Heart left ventricle (tissue), 16 donors: ENCODE measurements at places on chromosomes 6 and 20. TPM values are rescaled to one million over a fixed set of nuclear protein-coding genes. Genes with fewer than 3 reads are reported as not detected.

DNA sequence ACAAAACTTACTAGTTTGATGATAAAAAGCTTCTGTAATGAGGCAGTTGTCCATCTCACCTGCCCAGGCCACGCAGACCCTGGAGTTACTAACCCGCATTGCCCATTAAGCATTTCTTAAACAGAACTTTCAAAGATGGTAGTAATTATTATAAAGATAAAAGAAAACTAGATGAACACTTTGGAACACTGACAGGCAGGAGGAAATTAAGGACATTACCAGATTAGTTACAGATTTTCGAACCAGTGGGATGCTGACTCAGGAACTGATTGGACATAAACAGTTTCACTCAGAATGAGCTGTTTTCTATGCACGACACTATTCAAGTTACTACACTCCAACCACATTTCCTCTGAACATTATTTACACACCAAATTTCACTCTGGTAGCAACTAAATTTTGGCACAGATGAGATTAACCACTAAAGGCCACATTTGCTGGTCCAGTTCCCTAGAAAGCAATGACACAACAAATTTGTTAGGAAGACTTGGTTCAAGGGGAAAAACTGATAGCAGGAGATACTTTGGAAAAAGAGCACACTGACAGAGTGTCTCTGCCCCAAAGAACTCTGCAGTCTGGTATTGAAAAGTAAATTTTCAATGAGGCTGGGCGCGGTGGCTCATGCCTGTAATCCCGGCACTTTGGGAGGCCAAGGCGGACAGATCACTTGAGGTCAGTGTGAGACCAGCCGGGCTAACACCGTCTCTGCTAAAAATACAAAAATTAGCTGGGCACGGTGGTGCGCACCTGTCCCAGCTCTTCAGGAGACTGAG, 3.0 kb downstream of the ROMO1 start:
- DNase-seq, result no peak

SLC18B1 gene
- 3.1 TPM for polyA plus RNA-seq

DNA sequence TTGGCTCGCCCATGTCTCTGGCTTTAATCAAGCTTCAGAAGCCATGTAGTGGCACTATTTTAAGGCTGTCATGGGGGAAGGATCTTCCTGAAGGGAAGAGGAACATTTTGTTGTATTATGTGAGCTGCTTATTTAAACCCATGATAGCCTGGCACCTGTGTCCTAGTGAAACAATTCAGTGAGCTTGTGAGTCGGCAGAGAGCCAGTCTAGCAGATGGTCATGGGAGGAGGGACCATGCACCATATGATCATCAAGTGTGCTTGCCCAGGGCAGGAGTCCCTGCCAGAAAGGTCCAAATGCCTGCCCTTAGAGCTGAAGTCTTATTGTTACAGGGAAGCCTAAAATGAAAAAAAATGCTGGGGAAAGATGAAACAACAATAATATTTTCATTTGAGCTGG, 132.9 kb downstream of the PRDM13 start:
- DNase-seq, result no peak

- DNase-seq, result no peak
Measured at GRCh38 chr20:17807651-17808050, 107.9 kb downstream of the BANF2 start.

- DNase-seq, result no peak
Measured at GRCh38 chr6:23692184-23692583, 433.8 kb upstream of the NRSN1 start.

- no peak for DNase-seq
Measured at GRCh38 chr6:148240461-148240840, 102.2 kb upstream of the SASH1 start.

- DNase-seq, result no peak
Measured at GRCh38 chr6:15921243-15921642, 207.6 kb upstream of the MYLIP start.

PLCB4 gene
- polyA plus RNA-seq, result 8.4 TPM

FANCE gene
- polyA plus RNA-seq, result 1.3 TPM

LBP gene
- not detected for polyA plus RNA-seq

GRCh38 chr6:10400330-10400729, 14.5 kb downstream of the TFAP2A start:
- DNase-seq, result no peak

PSORS1C2 gene
- polyA plus RNA-seq, result not detected

- DNase-seq, result no peak
Measured at GRCh38 chr6:135920689-135921088, 69.2 kb downstream of the PDE7B start.

TREM2 gene
- 1.2 TPM for polyA plus RNA-seq

DNA sequence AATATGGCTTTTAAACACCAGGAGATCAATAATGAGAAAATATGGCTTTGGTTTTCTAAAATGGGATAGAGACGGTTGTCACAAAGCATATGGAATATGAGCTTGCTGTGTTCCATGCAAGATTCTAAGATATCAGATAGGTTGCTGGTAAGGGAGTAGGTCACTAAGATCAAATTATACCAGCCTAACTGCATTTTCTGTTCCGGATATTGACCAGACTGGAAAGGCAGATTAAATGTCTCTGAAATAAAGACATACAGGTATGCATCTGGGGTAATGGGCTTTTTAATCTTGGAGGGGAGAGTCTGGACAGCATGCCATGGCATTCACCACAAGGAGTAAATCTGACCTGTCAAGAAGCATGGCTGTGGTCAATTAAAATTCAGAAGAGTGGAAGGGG, 35.2 kb upstream of the ADIG start:
- DNase-seq, result no peak

NQO2 gene
- 40.8 TPM for polyA plus RNA-seq

DNA sequence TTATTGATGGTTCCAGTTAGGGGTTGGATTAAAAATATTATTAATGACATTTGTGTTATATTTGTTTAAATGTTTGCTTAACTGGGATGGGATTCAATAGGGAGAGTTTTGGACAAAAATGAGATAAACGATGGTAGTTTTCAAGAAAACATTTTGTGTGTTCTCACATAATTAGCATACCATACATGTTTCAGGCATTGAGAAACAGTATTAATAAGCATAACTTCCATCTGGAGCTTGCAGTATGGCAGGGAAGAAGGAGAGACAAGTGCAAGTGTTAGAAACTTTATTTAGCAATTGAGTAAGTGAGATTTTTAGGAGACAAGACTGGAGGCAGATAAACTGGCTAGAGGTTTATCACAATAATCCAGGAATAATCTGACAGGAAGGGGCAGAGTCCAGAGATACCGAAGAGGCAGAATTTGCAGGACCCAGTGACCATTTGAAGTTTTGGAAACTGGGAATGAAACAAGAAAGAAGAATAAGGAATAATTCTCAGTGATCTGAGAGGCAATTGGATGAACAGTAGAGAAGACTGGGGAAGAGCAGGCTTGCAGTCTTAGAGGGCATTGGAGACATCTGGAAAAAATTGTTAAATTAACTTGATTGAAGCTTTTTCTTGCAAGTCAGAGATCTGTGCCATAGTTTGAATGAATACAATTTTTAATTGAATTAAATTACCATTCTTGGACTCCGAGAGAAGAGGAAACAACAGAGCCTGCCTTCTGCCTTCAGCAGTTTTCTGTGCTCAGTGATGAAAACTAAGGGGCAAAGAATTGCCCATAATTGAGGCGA, 73.0 kb upstream of the PTCHD4 start:
- no peak for DNase-seq

- no peak for DNase-seq
Measured at GRCh38 chr6:1865585-1865984, 255.9 kb downstream of the FOXC1 start.

DNA sequence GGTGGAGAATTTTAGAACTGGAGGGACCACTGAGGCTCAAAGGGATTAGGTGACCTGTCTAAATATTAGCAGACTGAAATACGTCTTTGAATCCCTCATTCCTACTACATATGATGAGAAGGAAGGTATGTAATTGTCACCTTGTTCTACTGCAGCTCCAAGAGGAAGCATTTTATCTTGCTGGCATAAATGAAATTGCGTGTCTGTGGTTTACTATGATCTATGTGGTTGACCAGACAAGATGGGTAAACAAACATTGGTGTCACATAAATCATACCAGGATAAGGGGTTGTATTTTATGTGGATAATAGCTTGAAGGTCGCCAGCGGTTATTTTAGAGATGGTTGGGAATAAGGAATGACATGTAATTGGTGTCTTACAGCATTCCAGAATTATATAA, 78.2 kb downstream of the LAMA4 start:
- no peak for DNase-seq

GRCh38 chr20:21902391-21902790, 196.9 kb downstream of the PAX1 start:
- DNase-seq, result no peak

MAP1LC3A gene
- polyA plus RNA-seq, result 145 TPM

DNA sequence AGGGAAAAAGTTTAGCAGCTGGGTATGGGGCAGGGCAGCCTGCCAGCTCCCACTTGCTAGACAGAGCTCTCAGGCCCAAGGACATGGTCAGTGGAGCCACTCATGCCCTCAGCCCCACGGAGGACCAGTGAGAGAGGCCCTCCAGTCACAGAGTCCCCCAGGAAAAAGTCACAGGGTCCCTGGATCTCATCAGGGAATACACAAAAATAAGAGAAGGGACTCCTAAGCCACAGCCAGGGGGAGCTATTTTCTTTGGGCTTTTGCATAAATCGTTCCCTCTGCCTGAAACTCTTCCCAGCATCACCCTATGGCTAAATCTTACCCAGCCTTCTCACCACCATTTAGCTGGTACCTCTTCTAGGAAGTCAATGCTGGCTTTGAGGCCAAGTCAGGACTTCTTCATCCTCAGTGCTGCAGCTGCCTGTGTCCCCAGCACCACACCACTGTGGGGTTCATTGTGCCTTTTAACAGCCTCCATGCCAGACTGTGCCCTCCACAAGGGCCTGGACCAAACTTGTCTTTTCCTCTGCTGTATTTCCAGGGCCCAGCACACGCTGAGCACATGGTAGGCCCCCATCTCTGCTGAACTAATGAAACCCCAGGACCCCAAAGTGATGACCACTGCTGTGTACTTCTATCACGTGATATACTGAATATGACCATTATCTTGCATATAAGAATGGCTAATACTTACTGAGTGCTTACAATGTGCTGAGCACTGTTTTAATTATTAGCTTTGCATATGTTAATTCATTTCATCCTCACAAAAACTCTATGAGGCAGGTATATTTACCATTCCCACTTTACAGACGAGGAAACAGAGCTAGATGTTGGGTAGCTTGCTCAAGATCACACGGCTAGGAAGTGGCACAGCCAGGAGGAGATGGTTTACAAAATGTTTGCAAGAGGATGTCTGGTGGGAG, 2.0 kb downstream of the ZNF335 start:
- DNase-seq, result no peak

L3MBTL1 gene
- polyA plus RNA-seq, result 1.3 TPM

TGM2 gene
- 211 TPM for polyA plus RNA-seq

CALHM4 gene
- 0.10 TPM for polyA plus RNA-seq

DOK5 gene
- 6.2 TPM for polyA plus RNA-seq

GPR6 gene
- not detected for polyA plus RNA-seq

GRCh38 chr6:37162740-37163139, 7.2 kb upstream of the PIM1 start:
- DNase-seq, result no peak

DNA sequence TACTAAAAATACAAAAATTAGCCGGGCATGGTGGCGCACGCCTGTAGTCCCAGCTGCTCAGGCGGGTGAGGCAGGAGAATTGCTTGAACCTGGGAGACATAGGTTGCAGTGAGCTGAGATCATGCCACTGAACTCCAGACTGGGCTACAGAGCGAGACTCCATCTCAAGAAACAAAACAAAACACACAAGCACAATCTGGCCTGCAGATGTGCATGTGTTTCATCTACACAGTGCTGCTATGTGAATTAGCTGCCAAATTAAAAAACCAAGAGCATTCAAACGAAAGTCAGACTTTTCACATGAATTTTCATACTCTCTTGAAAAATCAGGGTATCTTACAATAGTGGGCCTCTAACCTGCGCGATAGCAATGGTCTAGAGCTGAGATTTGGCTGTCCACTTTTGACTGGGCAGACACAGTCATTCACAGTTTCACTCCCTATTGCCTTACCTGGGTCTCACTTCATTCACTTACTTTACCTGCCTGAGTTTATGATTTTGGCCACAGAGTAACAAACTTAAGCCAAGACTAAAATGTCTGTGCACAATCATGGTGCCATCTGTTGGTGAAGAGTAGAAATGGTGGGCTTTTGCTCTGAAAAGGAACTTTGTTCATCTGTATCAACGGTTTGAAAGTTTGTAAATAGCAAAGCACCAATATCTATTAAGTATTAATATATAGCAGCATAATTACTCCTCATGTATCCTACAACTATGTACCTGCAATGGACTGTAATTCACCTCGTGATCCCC, 138.5 kb upstream of the UST start:
- DNase-seq, result no peak

DNA sequence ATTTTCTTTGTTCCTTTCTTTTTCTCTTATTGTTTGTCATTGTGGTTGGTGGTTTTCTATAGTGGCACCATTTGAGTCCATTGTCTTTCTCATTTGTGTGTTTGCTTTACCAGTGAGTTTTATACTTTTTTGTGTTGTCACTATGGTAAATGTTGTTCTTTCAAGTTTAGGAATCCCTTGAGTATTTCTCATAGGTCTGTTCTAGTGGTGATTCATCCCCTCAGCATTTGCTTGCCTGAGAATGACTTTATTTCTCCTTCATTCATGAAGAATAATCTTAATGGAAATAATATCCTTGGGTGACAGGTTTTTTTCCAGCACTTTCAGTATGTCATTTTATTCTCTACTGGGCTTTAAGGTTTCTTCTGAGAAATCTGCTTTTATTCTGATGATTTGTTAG, 209.2 kb upstream of the ASCC3 start:
- no peak for DNase-seq

KHDC1 gene
- 1.1 TPM for polyA plus RNA-seq
